ENCODE measurements at places on chromosomes 6 and 20. TPM values are rescaled to one million over a fixed set of nuclear protein-coding genes. Genes with fewer than 3 reads are reported as not detected.

DNA sequence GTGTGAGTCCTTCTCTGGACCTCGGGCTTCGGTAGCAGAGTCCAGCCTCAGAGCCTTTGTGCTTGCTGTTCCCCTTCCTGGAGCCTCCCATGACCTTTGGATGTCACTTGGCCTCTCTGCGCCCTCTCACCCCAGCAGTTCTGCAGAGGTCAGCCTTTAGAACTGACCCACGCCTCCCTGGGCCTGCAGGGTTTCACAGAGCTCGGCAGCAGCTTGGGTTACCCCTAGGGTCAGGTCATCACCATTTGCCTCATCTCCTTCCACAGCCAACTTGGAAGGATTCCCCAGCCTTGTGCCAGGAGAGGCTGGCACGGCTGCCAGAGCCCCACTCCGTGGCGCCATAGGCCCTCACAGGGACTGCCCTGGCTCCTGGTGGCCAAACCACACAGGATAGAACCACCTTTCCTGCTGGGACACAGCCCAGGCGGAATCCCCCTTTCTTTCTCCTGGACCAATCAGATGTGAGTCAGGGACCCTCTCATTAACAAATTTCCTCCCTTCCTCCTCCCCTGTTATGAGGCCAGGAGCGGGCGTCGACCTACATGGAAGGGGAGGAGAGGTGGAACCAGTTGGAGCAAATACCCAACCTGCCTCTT is 13.9 kb upstream of the SIRPA start:
- peak; percentile 50 for DNase-seq

GRCh38 chr6:168709390-168709789 is 268.4 kb downstream of the SMOC2 start:
- no peak for DNase-seq

CD83 gene
- polyA plus RNA-seq = 17.3 TPM

GRCh38 chr20:24151621-24152294 is 163.2 kb upstream of the GGTLC1 start:
- no peak for DNase-seq

DNA sequence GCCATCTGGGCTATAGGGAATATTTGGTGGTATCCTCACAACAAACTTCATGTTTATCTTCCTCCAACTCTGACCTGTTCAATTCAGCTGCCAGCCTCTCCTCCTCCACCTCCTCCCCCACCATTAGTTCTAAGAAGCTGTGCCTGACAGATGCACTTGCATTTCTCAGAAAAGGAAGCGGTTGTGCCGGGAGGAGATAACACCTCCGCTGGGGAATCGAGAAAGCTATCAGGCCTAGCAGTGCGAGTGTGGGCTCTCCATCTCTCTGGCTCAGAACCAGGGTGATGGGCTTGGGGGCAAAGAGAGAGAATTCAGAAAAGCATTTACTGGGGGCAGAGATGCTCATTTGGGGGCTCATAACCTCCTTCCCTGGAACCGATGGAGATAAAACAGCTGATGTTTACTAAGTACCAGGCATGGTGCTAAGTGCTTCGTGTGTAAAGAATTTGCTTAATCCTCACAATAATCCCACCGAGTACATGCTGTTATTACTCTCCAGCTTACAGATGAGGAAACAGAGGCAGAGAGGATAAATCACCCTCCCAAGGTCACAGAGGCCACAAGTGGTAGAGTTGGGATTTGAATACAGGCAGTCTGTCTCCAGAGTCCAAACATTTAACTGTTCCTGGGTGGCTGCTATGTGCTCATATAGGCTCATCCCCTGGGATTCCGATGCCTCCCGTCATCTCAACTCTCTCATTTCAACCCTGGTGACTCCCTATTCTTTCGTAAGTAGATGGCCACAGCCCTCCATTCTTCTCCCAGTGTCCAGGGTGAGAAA is 38.3 kb downstream of the COX4I2 start:
- DNase-seq = no peak

DNA sequence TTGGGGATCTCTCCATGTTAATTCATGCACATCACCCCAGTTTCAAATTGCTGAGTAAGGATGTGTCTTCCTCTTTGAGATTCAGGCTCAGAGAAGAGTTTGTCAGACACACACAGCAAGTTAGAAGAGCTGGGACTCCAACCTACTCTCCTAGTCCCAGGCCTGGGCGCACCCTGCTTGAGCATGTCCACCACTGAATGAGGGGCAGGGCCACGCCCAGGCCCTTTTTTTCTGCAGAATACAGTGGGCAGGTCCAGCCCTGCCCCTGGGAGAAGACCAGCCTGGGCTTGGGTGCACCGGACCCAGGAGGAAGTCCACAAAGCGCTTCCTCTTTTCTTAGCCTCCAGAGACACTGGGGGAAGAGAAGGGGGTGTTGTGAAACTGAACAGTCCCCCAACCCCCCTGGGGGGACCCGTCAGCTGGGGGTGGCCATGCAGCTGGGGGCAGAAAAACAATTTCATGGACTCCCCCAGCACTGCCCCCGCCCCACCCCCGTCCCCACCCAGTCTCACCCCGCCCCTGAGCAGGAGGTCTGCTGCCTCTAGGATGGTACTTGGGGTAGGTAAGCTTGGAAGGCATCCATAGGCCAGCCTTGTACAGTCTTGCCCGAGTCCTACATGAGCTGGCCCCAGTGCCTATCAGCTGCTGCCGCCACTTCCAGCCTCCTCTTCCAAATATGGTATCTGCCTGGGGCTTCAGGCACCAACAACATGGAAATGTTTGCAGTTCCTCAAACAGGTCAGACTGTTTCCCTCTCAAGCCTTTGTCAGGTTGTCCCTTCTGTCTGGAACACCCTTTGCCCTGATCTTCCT is 11.7 kb upstream of the HCK start:
- peak; percentile 77 for DNase-seq

Measured in left lung (tissue), 14 donors.